ENCODE measurements at places on chromosomes 11 and 22.

GRCh38 chr11:34963351-34963750, 46.9 kb downstream of the PDHX start:
- DNase-seq, result no peak

- no peak for DNase-seq
Measured at GRCh38 chr11:130514316-130514715, 65.9 kb downstream of the ADAMTS15 start.

GRCh38 chr11:2769409-2770095, 69.8 kb upstream of the KCNQ1OT1 start:
- no peak for DNase-seq

GRCh38 chr11:129943036-129943435, 47.7 kb upstream of the NFRKB start:
- DNase-seq, result no peak

GRCh38 chr11:9760193-9760575, 96.3 kb downstream of the SWAP70 start:
- DNase-seq, result peak; percentile 11

DNA sequence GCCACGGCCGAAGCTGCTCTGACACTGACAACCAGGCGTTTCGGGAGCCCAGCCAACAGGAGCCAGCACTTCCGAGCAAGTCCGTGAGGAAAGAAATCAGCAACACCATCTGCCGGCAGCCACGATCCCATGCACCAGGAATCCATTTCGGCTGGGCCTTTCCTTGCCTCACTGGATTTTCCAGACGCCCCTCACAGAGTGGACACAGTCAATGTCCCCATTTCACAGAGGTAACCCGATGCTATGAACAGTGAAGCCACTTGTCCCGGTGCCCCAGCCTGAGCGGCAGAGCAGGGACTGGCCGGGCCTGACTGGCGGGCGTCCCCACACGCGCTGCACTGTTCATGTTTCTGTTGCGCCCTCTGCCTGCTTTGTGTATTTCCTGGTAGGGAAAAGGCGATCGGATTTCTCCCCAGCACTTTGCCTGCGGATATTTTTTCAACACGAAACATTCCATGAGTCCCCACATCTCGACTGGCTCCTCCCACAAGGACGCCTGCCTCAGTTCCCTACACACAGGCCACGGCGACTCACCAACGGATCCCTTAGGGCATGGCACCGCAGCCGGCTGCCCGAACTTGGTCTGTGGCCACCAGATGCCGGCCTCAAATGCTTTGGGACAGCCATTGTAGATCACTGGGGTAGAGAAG, 55.3 kb downstream of the TRMU start:
- DNase-seq, result no peak

- DNase-seq, result no peak
Measured at GRCh38 chr22:45598596-45599217, 72.9 kb upstream of the ATXN10 start.

GRCh38 chr11:82756765-82757639, 23.3 kb upstream of the FAM181B start:
- DNase-seq, result no peak

GRCh38 chr11:62054484-62055121, 69.2 kb upstream of the INCENP start:
- no peak for DNase-seq

GRCh38 chr11:70556884-70557741, 158.8 kb downstream of the CTTN start:
- DNase-seq, result no peak

- DNase-seq, result peak; percentile 13
Measured at GRCh38 chr22:40499209-40499623, 128.8 kb downstream of the SGSM3 start.

GRCh38 chr11:116686866-116687265, 85.9 kb downstream of the BUD13 start:
- no peak for DNase-seq
